ENCODE measurements at places on chromosomes 7 and 10.

DNA sequence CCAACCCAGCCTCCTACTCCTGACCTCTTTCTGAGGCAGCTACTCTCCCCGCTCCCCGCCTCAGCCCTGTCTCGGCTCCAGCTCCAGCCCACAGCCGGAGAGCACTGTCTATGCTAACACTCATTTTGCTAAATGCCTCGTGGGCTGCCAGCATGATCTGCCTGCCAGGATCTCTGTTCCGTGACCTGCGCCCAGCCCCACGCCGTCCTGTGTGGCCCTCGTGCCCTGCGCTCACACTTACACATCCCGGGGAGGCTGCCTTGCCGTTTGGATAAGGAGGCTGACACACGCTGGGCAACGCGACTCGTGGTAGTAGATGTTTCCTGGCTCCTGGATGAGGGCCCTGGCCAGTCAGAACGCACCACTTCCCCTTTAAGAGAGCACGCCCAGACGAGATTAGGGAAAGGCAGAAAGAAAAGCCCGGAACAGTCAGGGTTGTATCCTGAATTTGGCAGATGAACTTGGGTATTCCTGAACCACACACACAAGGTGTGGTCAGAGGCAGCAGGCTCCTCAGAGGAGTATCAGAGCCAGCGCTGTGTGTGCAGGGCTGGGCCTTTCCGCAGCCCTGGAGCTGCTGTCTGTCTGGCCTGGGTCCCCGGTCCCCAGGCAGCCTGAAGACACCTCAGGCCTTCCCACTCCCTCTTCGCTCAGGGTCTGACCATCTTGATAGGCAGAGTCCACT, 97.7 kb upstream of the EFCAB10 start:
- DNase-seq, result no peak

DNA sequence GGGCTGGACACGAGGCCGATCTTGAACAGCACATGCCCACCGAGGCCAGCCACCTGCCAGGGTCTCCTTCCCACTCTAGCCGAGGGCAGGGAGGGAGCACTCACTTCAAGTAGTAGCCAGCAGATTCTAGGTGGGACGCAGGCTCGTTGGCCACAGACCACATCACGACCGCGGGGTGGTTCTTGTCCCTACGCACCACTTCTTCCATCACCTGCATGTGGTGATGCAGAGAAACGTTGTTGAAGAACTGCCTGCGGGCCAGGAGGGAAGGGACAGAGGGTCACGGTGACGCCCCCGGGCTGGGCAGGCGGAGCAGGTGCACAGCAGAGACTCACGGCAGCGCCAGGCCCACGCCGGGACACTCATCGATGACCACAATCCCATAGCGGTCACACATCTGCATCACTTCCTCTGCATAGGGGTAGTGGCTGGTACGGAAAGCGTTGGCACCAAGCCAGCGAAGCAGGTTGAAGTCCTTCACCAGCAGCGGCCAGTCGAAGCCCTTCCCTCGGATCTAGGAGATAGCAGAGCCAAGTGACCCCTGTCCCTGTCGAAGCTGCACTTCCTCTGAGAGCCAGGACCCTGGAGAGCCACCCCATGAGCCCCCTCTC, 7.7 kb downstream of the GUSB start:
- no peak for DNase-seq

GRCh38 chr7:86920154-86920553, 139.3 kb downstream of the ELAPOR2 start:
- no peak for DNase-seq

DNA sequence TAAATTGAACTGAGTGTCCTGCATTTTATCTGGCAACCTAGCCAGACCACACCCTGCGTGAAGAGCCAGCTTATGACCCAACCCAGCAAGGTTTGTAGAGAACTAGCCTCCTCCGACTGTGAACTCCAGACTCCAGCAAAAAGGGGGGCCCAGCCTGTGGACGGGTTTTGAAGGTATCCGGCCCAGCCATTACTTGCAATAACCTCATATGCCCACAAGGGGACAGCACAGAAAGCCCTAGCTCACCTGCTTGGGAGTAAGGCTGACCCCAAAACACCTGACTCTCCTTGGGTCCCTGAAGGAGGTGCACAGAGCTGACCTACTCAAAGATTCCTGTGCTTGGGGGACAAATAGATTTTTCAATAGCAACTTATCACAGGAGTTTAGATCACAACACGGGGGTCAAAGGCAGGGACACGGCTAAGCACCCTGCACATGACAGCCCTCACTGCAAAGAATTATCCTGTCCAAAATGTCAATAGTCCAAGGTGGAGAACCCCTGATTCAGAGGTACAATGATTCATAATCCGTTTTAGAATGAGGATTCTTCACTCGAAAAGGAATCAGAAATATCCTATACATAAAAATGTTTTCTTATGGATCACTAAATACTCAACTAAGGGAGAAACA, 4.6 kb downstream of the TRPV6 start:
- DNase-seq, result peak; percentile 21

DNA sequence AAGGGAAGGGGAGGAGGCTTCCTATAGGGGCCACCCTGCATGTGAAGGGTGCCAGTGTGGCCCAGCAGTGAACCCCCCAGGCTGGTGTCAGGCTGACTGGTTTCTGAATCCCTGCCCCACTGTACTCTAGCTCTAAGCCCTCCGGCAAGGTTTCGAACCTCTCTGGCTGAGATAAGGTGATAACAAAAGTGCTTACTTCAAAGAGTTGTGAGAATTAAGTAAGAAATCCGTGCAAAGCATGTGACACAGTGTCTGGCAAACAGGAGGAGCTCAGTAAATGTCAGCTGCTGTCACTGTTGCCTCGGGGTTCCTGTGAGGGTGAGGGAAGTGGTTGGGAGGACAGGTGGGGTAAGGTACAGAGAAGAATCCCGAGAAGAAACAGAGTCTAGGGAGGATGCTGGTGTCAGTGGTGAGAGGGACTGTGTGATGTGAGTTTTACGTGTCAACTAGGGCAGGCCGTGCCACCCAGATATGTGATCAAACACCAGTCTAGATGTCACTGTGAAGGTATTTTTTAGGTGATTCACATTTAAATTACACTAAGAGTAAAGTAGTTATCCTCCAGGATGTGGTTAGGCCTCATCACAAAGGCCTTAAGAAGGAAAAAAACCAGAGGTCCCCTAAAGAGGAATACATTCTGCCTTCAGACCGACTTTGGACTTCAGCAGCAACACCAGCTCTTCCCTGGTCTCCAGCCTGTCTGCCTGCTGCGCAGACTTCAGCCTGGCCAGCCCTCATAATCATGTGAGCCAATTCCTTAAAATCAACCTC, 64.4 kb downstream of the BPGM start:
- no peak for DNase-seq

GRCh38 chr7:47968847-47969774, 10.3 kb downstream of the HUS1 start:
- DNase-seq, result peak; percentile 63

- DNase-seq, result no peak
These were observed 54.4 kb downstream of the MTPAP start for GRCh38 chr10:30294476-30295240.

DNA sequence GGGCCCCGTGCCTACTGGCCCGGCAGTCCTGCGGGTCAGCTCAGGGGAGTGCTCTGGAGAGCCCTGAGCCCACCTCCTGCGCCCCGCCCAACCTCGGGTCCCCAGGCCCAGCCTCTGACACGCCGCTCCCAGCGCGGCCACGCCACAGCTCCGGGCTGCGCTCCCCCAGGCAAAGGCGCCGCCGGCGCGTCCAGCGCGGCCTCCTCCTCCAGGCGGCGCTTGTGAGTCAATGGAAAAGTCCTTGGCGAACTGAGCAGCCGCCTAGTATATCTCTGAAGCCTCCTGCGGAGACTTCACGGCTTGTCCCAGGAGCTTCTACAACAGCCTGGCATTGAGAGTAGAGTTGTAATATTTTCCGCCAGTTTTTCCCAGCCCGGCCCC, 29.5 kb upstream of the BMS1 start:
- peak; percentile 80 for DNase-seq

DNA sequence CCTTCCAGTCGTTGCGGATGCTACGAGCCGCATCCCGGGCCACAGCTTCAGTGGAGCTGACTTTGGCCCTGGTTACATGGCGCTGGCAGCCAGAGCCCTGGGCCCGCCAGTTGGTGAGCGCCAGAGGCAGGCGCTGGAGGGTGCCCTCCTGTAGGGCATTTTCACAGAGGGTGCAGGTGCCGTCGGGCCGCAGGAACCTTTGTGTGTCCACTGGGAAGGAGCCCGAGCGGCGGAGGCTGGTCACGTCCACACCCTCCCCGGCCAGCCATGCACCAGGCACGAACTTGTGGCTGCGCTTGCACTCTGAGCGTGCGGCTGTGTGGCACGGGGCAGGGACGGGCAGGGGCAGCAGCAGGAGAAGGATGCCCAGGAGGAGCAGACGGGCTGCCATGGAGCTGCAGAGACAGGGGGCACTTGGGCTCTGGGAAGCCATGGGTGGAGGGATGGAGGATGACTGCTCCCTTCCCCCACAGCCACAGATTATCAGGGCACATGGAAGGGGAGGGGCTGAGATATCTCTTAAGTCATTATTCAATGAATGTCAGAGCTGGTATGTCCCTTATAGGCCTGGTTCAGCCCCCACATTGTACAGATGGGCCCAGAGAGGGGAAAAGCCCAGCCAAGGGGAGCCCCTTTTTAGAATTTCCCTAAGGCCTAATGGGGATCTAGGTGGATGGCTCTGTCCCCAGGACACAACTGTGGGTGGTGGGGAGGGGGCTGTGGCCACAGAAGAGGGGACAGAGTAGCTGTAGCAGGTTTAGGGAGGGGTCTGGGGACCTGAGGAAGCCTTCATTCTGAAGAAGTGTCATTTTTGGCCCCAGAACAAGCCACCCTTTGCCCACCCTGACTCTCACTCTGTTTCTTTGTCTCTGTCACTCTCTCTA, 1.8 kb downstream of the PRF1 start:
- no peak for DNase-seq

All from kidney capillary endothelial cell (primary cell).